ENCODE measurements at places on chromosomes 11 and 22. TPM values are rescaled to one million over a fixed set of nuclear protein-coding genes. Genes with fewer than 3 reads are reported as not detected.

GRCh38 chr22:24118689-24119384, 62.5 kb upstream of the SUSD2 start:
- no peak overlapping the region for H3K27ac ChIP-seq
- DNase-seq = no peak
- H3K4me1 ChIP-seq = peaks cover 7% of the 10 kb centered on the region
- H3K36me3 ChIP-seq = peaks cover 88% of the 10 kb centered on the region
- H3K4me3 ChIP-seq = no peak overlapping the region

The MS4A4A gene
- total RNA-seq = 15.8 TPM

The KRTAP5-10 gene
- not detected for total RNA-seq

The OR10D3 gene
- total RNA-seq = not detected

DNA sequence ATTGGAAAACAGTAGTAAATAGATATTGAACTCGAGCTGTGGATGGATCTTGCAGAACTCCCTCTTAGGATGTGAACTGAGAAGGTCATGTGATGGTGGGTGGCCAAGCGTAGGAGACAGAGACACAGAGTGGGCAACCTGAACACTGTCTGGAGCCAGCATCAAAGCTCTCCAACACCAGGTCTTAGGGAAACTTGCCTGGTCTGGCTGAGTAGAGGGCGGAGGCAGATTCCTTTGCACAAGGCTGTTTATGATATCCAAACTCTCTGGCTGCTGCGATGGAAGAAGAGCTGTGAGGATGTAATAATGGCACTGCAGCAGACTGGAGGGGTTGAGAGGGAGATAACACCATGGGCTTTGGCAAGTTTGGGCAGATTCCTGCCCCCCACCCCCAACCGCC, 10.1 kb downstream of the NAV2 start:
- H3K4me3 ChIP-seq = no peak overlapping the region
- peaks cover 91% of the 10 kb centered on the region for H3K4me1 ChIP-seq
- H3K27ac ChIP-seq = peak overlapping the region; percentile 80
- DNase-seq = no peak
- no peaks in the 10 kb centered on the region for H3K27me3 ChIP-seq

- no peaks in the 10 kb centered on the region for H3K36me3 ChIP-seq
- peak overlapping the region; percentile 14 for H3K4me3 ChIP-seq
- peak overlapping the region; percentile 80 for H3K27ac ChIP-seq
- H3K27me3 ChIP-seq = no peaks in the 10 kb centered on the region
- peaks cover 55% of the 10 kb centered on the region for H3K4me1 ChIP-seq
- DNase-seq = no peak
These were observed 16.4 kb upstream of the AMOTL1 start for GRCh38 chr11:94751786-94752185.

DNA sequence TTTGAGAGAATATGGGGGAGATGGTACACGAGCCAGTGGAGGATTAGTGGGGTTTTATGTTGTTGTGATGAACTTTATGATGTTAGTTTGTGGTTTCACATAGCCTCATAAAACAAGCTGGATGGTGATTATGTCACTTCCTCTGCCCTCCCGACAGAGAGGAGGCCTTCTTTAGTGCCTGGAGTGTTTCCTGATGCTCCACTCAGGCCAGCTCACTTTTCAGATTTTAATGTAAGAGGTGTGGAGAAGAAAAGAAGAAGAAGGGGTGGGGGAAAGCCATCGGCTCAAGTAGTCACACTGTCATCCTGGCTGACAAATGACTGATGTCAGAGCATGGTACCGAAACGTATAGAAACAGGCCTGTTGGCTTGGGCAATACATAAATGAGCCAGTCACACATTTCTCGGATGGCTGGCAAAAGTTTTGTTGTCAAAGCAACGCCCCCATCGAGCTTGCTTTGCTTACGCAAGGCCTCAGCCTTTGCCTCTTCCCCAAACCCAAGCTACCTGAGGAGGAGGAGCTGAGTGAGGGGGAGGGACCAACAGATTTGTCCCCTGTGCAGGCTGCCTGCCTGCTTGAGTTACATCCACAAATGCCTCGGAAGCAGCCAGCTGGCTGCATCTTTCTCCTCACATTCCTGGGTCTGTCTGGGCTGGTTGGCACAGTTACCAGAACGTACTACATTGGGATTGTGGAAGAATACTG, at the start of gene HEPHL1:
Gene HEPHL1 (plus strand): TSS at position 578 of the 705 bp plus-strand sequence. CDS start 15 bp downstream, at position 593.
- H3K27me3 ChIP-seq = no peaks in the 10 kb centered on the region
- no peak within 1 kb of the TSS for H3K4me3 ChIP-seq
- H3K36me3 ChIP-seq = no peaks in the 10 kb centered on the region
- H3K4me1 ChIP-seq = no peaks in the 10 kb centered on the region

The RAD9A gene
- total RNA-seq = 10.7 TPM

GRCh38 chr11:11579012-11579988, 42.5 kb downstream of the GALNT18 start:
- H3K4me1 ChIP-seq = peaks cover 65% of the 10 kb centered on the region
- H3K27me3 ChIP-seq = no peaks in the 10 kb centered on the region
- H3K4me3 ChIP-seq = no peak overlapping the region
- H3K27ac ChIP-seq = no peak overlapping the region
- DNase-seq = no peak

The CATSPERZ gene
- not detected for total RNA-seq

GRCh38 chr22:50612528-50613221, 12.1 kb downstream of the MAPK8IP2 start:
- H3K27ac ChIP-seq = no peak overlapping the region
- no peak overlapping the region for H3K4me3 ChIP-seq
- peaks cover 5% of the 10 kb centered on the region for H3K27me3 ChIP-seq

DNA sequence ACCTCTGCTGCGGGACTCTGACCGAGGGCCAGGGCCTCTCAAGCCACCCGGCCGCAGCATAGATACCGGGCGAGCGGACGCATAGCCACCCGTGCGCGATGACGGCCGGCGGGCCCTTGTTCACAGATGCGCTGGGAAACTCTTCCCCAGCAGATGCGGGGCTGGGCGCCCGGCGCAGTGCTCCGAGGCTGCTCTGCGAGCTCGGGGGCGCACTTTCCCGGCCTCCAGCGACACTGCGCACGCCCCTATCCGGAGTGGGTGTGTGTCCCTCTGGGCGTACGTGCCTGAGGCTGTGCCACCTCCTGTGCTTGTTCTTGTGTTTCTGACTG, 104.7 kb upstream of the E2F8 start:
- H3K27me3 ChIP-seq = peaks cover 28% of the 10 kb centered on the region
- H3K4me1 ChIP-seq = peaks cover 20% of the 10 kb centered on the region
- H3K27ac ChIP-seq = no peak overlapping the region
- peak overlapping the region; percentile 44 for H3K4me3 ChIP-seq

DNA sequence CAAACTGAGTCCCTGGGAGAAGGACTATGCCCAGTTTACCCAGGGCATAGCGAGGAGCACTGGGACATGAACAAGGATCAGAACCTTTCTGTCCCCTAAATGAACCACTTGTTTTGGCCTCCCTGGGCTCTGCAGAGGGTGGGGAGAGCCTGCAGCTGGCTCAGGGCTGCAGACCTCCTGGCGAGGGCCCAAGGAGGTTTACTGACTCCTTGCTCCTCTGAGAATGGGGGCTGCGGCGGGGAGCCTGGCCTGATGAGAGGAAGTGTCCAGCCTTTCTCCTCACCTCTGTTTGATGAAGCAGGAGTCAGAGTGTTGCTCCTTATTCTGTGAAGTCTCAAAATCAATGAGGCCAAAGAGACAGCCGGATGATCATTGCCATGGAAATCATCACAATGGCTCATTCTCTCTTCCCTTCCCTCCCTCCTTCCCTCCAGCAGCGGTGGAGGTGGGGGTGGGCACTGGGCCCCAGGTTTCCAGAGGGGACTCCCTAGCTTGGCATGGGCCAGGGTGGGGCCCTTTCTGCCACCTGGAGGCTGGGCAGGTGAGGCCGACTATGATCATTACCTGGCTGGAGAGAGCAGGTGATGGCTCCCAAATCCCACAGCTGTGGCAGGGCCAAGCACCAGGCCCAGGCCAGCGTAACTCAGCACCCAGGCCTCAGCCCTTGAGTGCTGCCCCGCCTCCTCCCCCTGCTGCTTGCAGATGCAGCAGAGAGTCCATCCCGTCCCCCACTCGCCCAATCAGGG, 169.7 kb downstream of the CEP164 start:
- no peak overlapping the region for H3K4me3 ChIP-seq
- no peaks in the 10 kb centered on the region for H3K27me3 ChIP-seq
- no peaks in the 10 kb centered on the region for H3K36me3 ChIP-seq
- H3K4me1 ChIP-seq = no peaks in the 10 kb centered on the region
- no peak for DNase-seq

The BARX2 gene
- total RNA-seq = not detected

The JAM3 gene
- total RNA-seq = 84.2 TPM

DNA sequence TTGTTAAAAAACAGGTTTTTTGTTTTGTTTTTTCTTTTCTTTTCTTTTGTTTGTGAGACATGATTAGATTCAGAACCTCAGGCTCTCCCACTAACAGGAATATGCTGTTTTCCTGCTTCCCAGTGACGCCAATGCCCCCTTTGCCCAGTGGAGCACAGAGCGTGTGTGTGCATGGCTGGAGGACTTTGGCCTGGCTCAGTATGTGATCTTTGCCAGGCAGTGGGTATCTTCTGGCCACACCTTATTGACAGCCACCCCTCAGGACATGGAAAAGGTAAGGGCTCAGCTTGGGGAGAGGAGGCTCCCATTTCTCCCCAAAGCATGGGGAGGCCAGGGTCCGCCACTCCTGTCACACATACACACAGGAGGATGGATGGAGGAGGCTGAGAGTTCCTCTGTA, 25.0 kb downstream of the CYB5R2 start:
- DNase-seq = no peak
- H3K4me1 ChIP-seq = no peaks in the 10 kb centered on the region
- H3K27me3 ChIP-seq = no peaks in the 10 kb centered on the region
- H3K27ac ChIP-seq = no peak overlapping the region
- H3K4me3 ChIP-seq = no peak overlapping the region

The TMEM126A gene
- total RNA-seq = 19.0 TPM

The ART1 gene
- not detected for total RNA-seq

The TMEM151A gene
- total RNA-seq = 0.71 TPM

The IGLL1 gene
- not detected for total RNA-seq

DNA sequence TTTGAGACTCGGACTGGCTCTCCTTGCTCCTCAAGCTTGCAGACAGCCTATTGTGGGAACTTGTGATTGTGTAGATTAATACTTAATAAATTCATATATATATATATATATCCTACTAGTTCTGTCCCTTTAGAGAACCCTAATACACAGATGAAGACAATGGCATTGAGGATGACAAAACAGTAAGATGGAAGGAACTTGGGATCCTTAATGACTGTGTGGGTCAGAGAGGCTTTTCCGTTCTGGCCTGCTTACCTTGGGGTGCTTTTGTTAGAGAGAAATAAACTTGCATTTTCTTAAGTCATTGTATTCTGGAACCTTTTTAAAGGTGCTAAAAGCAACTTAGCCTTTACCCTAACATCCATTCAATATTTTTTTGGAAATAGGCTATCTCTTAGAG, 49.6 kb upstream of the RRAS2 start:
- no peak for DNase-seq
- H3K36me3 ChIP-seq = no peaks in the 10 kb centered on the region
- no peak overlapping the region for H3K4me3 ChIP-seq
- peaks cover 14% of the 10 kb centered on the region for H3K4me1 ChIP-seq
- H3K27ac ChIP-seq = no peak overlapping the region

DNA sequence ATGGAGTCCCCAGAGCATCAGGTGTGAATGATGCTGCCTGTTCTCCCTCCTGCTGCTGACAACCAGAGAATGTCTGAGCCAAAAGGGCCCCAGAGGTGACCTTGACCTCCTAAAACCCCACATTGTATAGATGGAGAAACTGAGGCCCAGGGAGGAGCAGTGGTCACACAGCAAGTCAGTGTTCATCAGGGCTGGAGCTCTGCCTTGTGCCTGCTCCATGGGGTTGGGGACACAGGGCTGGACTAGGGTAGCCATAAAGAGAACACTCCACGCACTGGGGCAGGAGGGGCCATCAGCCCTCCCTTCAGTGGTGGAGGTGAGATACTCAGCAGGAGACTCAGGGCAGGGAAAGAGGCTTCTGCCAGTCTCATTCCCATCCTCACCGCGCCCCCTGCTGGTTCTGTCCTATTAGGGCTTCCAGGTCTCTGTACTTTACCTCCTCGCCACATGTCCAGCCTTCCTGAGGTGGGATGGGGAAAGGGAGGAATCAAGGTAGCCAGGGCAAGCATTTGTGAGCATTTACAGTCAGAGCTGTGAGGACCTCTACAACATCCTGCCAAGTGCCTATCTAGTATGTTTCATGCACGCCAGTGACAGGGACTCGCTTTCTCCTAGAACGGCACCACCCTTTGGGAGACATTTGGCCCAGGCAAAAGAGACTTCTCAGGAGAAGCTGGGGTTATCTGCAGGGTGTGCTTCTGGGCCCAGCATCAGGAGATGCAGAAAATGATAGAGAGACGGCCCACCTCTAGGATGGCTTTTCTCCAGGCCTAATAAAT, 43.2 kb downstream of the NEU3 start:
- no peak overlapping the region for H3K27ac ChIP-seq
- H3K4me1 ChIP-seq = no peaks in the 10 kb centered on the region
- H3K27me3 ChIP-seq = no peaks in the 10 kb centered on the region
- H3K36me3 ChIP-seq = no peaks in the 10 kb centered on the region

The IL10RA gene
- 34.9 TPM for total RNA-seq

DNA sequence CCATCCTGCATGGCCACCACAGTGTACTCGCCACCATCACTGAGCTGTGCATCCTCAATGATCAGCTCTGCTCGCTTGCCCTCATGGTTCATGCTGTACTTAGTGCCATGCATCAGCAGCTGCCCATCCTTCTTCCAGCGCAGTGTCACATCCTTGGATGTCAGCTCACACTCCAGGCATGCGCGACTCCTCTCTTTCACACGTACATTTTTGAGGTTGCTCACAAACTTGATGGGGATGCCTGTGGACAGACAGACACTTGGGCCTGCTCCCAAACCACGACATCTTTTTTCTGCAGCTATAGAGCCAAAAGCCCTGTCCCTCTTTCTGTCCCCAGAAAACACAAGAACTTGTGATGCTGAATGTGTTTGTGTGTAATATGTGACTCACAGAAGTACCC, 10.5 kb downstream of the IGSF22 start:
- no peaks in the 10 kb centered on the region for H3K36me3 ChIP-seq
- H3K4me3 ChIP-seq = no peak overlapping the region
- no peak for DNase-seq
- no peak overlapping the region for H3K27ac ChIP-seq
- peaks cover under 1% of the 10 kb centered on the region for H3K4me1 ChIP-seq

- no peaks in the 10 kb centered on the region for H3K27me3 ChIP-seq
- no peak overlapping the region for H3K4me3 ChIP-seq
- no peak for DNase-seq
- no peaks in the 10 kb centered on the region for H3K36me3 ChIP-seq
- peak overlapping the region; percentile 16 for H3K27ac ChIP-seq
These were observed 133.7 kb downstream of the ETS1 start for GRCh38 chr11:128453444-128454336.

- H3K4me1 ChIP-seq = no peaks in the 10 kb centered on the region
- no peaks in the 10 kb centered on the region for H3K27me3 ChIP-seq
- H3K4me3 ChIP-seq = no peak overlapping the region
- no peak for DNase-seq
- no peaks in the 10 kb centered on the region for H3K36me3 ChIP-seq
These were observed 327.0 kb downstream of the ETS1 start for GRCh38 chr11:128260398-128260797.

- H3K4me3 ChIP-seq = no peak overlapping the region
- H3K36me3 ChIP-seq = no peaks in the 10 kb centered on the region
- H3K4me1 ChIP-seq = peaks cover 13% of the 10 kb centered on the region
These were observed 17.6 kb downstream of the PLA2G6 start for GRCh38 chr22:38163844-38164550.
